Stimulated activated CD8-positive, alpha-beta memory T cell treated with anti-CD3 and anti-CD28 coated beads, Interleukin-7, amount 100 ng/mL, for 1 hour (primary cell): ENCODE measurements at places on chromosomes 2 and 18.

GRCh38 chr2:95734976-95735890 is 143.4 kb downstream of the TRIM43 start:
- no peak for DNase-seq

GRCh38 chr2:12861344-12861930 is 144.7 kb downstream of the TRIB2 start:
- DNase-seq, result no peak

- no peak for DNase-seq
These were observed 698.1 kb upstream of the CDH2 start for GRCh38 chr18:28875059-28875458.

- no peak for DNase-seq
These were observed 239.5 kb upstream of the KLHL29 start for GRCh38 chr2:23145460-23145859.

DNA sequence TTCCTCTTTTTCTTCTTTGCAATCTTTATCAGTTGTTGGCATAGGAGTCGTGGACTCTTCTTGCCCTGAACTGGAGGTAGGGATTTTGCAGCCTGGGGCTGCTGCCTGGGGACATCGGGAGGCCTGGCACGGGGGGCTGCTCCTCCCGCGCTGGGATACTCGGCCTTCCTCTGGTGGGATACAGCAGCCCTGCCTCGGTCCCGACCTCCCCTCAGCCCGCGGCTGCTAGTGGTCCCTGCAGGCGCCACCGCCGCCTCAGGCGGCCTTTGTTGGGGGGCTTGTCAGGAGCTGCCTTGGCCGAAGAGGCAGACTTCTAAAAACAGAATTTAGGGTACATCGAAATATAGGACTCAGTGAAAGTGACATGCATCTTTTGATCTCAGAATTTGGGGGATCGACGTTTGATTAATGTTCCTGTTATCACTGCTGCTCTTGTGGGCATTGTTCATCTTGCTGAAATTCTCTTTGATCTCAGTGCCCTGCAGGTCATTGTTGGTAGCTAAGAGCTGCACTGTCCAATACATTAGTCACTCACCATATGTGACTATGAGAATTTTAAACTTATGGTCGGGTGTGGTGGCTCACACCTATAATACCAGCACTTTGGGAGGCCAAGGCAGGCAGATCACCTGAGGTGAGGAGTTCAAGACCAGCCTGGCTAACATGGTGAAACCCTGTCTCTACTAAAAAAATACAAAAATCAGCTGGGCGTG is 16.3 kb downstream of the POLR2D start:
- no peak for DNase-seq

DNA sequence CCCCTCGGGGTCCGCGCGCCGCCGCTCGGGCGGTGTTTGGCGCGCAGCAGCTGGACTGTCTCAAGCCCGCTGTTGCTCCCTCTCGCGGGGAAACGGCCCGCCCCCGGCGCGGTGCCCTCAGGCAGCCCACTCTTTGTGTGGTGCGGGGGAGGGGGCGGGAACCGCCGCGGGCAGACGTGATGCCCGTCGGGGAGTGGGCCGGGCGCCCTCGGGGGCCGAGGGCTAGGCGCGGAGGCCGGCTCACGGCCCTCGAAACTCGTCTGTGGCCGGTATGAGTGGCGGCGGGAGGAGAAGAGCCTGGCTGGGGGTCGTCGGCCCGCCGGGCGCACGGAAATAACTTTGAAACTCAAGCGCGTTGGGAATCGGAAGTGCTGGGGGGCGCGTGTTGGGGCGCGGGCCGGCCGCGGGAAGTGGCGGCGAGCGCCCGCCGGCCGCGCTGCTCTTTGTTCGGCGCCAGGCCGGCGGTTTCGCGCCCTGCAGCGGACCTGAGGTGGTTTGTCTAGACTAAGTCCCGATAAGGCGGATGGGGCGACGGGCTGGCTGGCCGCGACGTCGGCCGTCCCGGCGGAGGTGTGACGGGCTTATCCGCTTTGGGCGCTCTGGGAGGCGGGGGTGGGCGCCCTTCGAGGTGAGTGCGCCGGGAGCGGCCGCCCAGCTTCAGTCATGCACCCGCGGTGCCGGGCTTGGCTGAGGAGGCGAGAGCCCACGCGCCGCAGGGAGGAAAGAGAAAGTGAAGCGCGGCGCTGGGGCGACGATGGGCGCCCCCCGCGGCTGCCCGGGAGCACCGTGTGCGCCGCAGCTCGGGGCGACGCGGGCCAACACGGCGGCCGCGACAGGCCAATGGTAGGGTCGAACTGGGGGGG is 679 bp downstream of the PTMA start:
- DNase-seq, result no peak

DNA sequence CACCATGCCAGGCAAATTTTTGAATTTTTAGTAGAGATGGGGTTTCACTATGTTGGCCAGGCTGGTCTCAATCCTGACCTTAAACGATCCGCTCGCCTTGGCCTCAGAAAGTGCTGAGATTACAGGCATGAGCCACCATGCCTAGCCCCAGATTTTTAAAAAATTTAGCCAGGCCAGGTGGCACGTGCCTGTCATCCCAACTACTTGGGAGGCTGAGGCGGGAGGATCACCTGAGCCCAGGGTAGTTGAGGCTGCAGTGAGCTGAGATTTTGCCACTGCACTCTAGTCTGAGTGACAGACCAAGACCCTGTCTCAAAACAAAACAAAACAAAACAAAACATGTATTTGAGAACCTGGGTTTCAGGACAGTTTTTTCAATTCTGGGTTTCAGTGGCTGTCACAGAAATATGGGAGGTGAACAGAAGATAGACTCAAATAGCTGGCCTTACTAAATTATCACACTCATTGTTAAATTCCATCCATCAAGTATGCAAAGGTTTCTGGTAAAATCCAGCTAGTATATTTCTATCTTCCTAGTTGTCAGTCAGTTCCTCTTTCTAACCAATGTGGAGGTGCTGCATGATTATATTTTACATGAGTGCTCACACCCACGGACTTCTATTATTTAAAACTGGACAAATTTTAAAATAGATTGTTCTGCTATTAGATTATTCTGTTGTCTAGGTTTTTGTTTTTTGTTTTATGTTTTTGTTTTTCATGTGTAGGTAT is 5.4 kb downstream of the ALPG start:
- DNase-seq, result no peak

- DNase-seq, result peak; percentile 29
These were observed 31.3 kb upstream of the SSB start for GRCh38 chr2:169767243-169767888.

- DNase-seq, result no peak
These were observed 82.3 kb downstream of the INPP5D start for GRCh38 chr2:233142355-233142897.

DNA sequence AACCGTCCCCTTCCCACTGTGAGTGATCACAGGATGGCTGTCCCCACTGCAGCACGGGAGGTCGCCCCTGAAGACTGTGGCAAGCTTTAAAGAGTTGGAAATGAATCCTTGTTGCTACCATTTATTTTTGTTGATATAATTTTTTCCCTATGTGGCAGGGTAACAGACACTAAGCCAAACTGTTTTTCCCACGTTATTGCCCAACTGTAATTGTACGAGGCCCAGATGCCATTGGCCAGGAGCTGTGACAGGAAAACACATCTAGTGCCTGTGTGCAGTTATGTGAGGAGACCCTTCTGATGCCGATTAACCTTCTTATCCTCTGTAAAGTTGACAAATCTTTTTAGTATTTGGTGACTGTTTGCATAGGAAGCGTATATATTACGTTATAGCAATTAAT is 44.2 kb downstream of the MRPS9 start:
- no peak for DNase-seq

DNA sequence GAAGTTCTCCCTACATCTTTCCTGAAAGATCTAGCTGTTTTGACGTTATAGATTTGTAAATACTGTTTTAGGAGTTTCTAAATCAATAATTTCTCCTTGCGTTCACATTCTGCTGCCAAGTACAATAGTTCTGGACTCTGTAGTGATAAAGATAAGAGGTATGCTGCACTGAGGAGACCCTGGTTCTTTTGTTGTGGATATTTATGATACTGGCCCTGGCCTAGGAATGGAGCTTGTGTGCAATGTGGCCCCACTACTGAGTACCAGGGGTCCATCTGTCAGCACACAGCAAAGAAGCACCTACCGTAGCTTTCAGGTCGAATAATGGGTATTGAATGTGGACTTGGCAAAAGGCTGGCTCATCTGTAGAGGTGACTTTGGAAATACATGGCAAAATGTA is 85.0 kb downstream of the MAP3K20 start:
- DNase-seq, result no peak

GRCh38 chr18:40066368-40066767 is 1888.7 kb upstream of the PIK3C3 start:
- no peak for DNase-seq

- DNase-seq, result no peak
These were observed 221.6 kb downstream of the ALPK2 start for GRCh38 chr18:58407263-58407648.

DNA sequence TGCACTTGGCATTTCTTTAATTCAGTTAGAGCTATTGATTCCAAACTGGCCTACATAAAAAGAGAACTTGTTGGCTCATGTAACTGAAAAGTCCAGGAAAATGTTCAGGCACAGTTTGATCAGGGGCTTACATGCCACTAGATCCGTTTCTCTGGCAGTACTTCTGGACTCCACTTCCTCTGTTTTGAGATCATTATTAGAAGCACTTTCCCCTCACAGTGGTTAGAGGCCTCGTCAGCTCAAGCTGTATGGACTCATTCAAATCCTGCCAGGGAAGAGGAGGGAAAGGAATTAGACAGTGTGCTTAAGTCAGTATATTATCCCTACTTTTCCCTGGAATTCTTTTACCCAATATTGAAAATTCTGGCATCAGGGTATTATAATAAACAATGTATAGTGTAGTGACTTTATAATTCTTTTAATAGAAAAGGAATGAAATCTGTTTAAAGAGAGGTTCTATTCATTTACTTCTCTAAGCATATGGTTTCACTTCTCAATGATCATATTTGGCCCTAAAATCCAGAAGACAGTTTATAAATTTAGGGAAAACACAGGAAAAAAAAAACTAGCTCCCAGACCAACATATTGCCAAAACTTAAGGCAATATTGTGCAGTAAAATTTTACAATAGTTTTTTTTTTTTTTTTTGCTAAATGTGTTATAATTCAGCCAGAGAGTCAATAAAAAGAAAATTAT is 92.0 kb downstream of the ARMC9 start:
- no peak for DNase-seq

DNA sequence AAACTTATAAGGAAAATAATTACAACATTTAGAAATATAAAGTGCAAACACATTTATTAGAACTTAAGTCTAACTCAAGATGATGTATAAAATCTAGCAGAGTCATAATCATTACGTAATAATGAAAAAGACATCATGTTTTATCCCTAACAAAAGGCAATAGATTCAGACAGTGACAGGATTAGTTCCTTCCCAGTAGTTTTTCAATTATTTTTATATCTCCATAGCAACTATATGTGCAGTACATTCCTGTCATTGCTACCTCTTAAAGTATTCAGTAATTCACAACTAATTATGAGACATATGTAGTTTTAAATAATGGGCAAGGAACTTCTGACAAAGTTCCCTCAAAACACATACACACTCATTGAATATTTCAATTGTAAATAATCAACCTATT is 687.9 kb downstream of the CCDC85A start:
- no peak for DNase-seq
